Stimulated activated CD4-positive, alpha-beta T cell treated with anti-CD3 and anti-CD28 coated beads, Interleukin-1b, Interleukin-23, amount 100 ng/mL, for 1 hour (primary cell): ENCODE measurements at places on chromosomes 2 and 18.

- no peak for DNase-seq
These were observed 10.0 kb upstream of the FABP1 start for GRCh38 chr2:88137833-88138232.

DNA sequence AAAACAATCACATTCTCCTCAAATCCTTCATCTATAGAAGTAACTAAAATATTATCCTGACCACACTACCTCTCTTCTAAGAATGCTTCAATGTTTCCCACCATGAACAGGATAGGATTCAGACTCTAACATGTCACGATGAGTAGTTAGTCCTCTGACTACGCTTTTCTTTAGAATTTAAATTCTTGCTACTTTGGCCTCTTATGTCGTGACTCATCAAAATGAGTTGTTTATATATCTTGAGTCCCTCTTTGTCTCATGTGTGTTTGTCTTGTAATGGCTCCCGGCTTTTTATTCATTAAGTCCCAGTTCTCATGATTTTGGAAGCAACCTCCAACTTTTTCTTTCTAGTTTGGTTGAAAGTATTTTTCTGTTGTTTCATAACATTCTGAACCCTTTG lies 1289.2 kb downstream of the DSC3 start:
- no peak for DNase-seq

DNA sequence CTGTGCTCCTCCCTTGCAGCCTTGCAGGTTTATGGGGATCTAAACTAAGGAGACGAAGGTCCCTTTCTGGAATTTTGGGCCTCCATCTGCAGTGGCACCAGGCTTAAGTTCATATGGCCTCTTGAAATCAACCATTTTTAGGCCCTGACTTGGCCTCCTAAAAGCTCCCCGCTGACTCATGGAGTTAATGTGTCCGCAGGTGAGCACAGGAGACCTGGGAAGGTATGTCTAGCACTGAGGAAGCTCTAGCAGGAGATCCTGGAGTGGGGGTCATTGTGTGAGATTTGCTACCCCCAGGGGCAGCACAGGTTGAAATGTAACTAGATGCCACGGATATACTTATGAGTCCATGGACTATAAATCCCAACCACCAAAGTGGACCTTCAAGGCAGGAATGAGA lies 95.9 kb upstream of the CELF4 start:
- no peak for DNase-seq

- no peak for DNase-seq
These were observed 491 bp downstream of the L3MBTL4 start for GRCh38 chr18:6414118-6414722.

DNA sequence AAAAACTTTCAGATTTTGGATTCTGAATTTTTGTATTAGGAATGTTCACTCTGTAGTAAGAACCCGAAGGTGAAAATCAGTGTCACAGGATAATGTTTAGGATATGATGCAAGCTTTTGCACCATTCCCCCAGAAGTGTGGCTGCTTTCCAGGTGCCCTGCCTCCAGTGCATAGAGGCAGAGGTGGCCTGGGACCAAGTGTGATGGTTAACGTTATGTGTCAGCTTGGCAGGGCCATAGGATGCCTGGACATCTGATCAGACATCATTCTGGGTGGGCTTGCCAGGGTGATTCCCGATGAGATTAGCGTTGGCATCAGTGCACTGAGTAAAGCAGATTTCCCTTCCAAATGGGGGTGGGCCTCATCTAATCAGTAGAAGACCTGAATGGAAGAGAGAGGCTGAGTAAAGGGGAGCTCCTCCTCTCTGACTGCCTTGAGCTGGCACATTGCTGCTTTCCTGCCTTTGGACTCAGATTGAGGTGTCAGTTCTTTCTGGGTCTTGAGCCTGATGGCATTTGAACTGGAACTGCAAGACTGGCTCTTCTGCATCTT lies 177.4 kb upstream of the HS6ST1 start:
- DNase-seq: no peak

DNA sequence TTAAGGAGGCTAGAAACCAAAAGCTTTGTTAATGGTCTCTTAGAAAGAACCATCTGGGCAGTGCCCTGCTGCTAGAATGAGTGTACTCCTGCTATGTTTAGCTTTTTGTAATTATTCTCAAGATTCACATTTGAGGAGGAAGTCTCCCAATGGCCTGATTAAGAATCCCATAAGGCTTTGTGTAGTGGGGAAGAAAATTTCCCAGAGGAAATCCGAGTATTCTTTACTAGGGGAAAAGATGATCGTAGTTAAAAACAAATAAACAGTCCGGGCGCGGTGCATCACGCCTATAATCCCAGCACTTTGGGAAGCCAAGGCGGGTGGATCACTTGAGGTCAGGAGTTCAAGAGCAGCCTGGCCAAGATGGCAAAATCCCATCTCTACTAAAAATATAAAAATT lies 117.9 kb downstream of the PTRHD1 start:
- DNase-seq: no peak

DNA sequence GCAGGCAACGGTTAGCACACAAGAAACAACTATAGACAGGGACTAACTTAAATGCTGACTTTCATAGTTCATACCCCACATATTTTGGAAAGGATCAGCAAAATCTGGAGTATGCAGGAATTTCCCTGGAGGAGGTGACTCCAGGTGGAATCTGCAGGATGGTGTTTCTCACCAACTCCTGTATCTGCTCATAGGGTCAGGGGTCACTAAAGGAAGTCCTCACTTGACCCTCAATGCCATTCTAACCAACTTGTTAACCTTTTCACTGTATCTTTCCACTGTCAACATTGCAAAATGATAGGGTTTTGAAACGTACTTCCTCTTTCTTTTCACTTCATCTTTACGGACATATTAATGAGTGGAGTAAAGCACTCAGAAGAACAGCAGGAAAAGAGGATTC lies 207.0 kb upstream of the CXCR4 start:
- no peak for DNase-seq

DNA sequence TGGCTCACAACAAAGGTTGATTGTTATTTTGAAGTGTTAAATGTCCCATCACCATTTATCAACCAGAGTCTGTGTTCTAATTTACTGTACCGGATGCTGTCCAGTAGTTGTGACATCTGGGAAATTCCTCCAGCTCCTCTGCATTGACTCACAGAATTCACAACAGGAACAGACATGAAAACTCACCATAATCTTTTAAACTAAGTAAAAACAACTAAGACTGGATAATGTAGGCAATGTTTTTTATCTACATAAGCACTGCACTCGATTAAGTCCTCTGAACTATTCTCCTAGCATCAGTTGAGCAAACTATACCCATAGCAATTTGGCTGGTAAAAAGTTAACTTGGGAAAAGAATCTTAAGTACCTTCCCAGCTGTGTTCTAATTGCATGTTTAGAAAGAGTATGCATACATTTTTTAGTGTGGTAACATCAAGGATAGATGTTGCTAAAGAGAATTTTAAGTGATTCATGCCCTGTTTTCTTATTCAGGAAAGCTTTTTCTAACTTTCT lies 42.9 kb upstream of the MYO1B start:
- DNase-seq: no peak

DNA sequence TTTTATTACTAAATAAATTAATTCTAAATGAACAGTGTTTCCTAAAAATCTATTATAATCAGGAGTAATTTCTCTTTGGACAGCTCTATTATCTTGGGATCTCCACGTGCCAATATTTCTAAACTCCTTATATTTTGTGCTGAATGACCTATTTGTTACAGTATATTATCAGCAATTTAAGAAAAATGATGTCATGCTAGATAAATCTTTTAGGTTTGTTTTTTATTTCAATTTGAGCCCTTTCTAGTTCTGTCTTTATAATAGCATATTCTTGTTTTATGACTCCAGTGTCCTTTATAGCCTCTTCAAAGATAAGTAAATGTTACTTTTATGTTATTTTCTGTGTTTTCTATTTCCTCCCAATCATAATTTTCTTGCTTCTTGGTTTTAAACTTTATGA lies 269.2 kb downstream of the CCDC102B start:
- no peak for DNase-seq

- no peak for DNase-seq
These were observed 164.8 kb downstream of the ATAD2B start for GRCh38 chr2:23762141-23762540.

DNA sequence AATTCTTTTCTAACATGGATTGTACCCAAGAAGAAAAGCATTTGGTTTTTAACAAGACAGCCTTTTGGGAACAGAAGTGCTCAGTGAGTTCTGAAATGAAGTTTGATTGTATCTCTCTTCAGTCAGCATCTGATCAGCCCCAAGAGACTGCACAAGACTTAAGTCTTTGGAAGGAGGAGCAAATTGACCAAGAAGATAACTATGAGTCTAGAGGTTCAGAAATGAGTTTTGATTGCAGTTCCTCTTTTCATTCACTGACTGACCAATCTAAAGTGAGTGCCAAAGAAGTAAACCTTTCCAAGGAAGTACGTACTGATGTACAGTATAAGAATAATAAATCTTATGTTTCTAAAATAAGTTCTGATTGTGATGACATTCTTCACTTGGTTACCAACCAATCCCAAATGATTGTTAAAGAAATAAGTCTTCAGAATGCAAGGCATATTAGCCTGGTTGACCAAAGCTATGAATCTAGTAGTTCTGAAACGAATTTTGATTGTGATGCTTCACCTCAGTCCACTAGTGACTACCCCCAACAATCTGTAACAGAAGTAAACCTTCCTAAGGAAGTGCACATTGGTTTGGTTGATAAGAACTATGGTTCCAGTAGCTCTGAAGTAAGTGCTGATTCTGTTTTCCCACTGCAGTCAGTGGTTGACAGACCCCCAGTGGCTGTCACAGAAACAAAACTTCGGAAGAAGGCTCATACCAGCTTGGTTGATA lies 31.2 kb downstream of the ZDBF2 start:
- no peak for DNase-seq

GRCh38 chr18:23565916-23566547 lies 20.3 kb downstream of the NPC1 start:
- DNase-seq: no peak

GRCh38 chr2:14907014-14907612 lies 274.6 kb downstream of the LRATD1 start:
- no peak for DNase-seq

DNA sequence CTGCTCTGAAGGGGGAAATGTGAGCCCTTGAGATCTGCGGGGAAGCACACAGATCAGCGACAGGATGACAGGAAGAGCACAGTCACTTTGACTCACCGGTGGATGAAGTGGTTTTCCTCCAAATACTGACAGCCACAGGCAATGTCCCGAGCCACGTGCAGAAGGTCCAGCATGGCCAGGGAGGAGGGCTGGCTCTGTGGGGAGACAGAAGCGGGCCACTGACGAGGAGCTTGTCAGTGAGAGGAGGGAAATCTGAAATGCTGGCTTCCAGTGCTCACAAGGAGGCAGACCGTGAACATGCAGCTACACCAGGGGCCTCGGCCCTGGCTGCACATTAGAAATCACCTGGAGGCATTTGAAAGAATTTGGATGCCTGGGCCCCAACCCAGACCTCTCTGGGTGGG lies 98.7 kb downstream of the CLIP4 start:
- no peak for DNase-seq

DNA sequence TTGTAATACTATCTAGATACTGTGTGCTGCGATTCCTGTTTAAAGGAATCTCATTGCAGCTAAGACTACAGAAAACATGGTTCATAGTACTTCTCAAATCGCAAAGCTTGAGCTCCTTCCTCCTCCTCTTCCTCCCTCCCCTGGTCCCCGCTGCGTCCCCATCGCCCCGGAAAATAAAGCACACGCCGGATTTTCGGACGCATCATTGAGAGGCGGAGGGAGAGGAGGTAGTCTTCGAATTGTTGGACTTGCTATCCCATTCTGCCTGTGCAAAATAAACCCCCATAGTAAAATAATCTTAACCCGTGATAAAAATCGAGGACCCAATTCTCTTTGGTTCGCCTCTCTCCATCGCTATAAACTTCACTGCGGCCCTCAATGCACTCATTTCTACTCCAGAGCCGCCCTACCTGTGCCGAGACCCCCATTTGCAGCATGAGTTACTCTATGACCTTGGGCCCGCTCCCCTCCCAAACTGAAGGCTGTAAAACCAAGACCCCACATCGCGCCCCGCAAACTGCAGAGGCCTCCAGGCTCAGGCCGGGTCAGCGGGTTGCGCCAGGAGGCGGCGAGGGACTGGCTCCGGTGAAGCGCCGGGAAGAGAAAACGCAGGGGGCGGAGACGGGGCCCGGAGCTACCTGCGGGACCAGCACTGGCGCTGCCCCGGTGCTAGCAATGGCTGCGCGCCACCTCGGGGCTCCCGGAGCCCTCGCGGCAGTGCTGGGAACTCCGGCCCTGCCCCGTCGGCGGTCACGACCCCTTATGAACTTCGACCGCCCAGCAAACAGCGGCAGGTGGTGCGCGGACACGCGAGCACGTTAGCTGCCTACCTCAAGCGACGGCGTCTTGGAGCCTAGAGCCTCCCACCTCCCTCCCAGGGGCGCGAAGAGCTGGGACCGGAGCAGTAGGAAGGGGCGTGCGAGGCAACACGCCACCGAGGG lies 649 bp downstream of the ESCO1 start:
- DNase-seq: peak; percentile 12

DNA sequence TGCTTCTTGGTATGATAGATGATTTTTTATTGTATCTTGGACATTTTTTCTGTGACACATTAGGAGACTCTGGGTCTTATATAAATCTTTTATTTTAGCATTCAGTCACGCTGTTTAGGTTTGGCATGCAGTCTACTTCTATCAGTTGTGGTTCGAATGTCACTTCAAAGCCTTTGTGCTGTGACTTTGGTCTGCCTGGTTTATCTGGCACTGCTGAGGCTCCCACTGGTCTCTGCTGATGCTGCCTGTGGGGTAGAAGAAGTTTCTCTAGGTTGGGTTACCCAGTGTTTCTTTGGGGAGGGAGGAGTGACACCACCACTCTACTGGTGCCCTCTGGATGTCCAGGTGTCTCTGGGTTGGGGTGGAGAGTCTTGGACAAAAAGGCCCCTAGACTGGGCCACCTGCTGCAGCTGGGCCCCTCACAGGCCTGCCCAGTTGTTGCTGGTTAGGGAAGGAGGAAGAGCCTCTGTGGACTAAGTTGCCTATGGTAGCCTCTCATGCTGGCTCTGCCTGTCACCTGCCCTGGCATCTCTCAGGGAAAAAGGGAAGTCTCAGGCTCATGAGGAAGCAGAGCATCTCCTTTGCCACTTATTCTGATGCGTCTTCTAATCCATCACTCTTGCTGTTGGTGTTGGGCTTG lies 115.4 kb upstream of the HS6ST1 start:
- no peak for DNase-seq
